ENCODE measurements at places on chromosomes 16 and 17.
A peak's percentile ranks its signal among the peaks of the same experiment; 100 is the strongest.

DNA sequence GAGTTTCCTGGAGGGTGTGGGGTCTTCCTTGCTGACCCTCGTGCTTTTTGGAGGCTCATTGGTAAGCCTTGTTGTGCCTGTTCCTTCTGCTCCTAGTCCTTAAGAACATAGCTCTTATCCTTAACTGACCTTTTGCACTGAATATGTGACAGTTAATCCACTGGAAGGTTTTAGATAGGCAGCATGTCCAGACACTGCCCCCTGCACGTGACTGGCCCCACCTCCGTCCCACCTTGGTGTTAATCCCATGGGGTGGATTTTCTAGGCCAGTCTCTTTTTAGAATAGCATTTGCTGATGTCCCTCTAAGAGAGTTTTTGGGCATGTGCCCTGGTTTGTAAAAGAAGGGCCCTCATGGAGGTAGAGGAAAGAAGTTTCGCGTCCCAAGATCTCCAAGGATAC, 58.3 kb downstream of the RBFOX1 start:
- no peak for DNase-seq

GRCh38 chr16:709566-710499, 4.2 kb upstream of the FBXL16 start:
- DNase-seq, result no peak

GRCh38 chr17:19671433-19671832, 22.9 kb downstream of the ALDH3A2 start:
- DNase-seq, result no peak

- no peak for DNase-seq
Observed at GRCh38 chr16:79436885-79437284, 163.7 kb downstream of the MAF start.

DNA sequence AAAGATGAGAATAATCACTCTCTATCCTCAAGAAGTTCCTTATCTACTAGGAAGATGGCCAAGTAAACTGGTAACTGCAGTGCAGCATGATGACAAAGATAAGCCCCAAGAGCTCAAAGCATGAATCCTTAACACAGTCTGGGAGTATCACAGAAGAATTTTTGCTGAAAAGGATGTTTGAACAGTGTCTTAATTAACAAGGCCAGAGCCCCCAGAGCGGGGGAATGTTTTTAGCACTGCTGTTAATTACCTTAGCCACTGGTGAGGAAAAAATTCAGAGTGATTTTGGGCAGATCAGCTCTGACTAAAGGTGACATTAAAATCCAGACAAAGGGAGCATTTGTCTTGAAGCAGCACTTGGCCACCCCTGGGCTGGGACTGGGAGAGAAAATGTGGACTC, 30.1 kb downstream of the ADAMTS18 start:
- no peak for DNase-seq

- DNase-seq, result no peak
Observed at GRCh38 chr17:58368860-58369213, 16.8 kb upstream of the SUPT4H1 start.

GRCh38 chr16:67628216-67628615, 16.7 kb upstream of the CARMIL2 start:
- DNase-seq, result no peak

GRCh38 chr17:78112518-78113471, 15.8 kb downstream of the TMC6 start:
- peak; percentile 66 for DNase-seq

DNA sequence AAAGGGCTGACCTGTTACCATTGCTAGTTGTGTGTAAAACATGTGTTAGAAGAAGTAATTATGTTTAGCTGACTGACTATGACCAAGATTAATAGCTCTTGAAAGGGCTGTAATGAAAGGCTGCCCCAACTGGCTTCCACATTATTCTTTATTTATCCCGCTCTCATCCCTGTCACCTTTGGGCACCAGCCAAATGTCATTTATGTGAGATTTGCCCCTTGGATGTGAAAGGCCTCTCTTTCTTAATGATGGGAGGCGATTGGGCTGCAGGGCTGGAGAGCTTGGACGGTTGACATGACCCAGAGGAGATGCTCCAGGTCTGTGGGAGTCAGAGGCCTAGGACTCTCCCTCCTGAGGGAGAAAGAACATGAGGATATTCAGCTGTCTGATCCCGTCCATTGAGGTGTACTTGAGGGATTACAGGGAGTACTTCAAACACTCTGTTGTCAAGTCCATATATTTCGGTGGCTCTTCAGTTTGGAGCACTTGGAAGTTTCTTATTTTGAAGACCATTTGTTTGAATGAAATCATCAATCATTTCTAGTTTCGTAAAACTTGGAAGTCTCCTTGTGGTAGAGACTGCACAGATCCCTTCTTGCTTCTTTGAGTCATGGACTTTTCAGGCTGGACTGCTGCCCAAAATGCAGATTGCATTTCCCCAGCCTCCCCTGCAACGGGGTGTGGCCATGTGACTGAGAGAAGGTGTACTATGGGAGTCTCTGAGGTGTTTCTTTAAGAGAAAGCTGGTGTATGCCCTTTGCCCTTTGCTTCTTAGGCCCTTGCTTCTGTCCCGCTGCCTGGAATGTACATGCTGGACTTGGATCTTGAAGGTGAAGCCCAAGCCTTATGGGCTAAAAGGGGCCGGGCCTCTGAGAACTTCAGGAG, 51.3 kb downstream of the FTO start:
- no peak for DNase-seq

DNA sequence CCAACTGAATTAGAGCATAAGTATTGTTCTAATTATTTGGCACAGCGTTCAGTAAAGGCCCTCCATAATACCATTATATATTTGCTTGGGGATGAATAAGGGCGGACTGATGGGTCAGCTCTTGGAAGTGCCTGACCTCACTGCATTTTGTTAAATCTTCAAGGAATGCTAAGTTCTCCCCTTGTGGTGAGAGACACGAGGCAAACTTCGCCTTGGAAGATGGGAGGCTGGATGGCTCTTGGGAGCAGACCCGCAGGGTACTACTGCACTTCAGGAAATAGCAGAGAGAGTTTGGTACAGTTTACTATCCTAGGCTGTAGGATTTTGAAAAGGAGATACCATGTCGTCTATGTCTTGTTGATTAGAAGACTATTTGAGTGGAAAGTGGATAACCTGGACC, 87.0 kb upstream of the RPRML start:
- DNase-seq, result no peak

- peak; percentile 33 for DNase-seq
Observed at GRCh38 chr16:56041556-56042140, 149.6 kb upstream of the GNAO1 start.

DNA sequence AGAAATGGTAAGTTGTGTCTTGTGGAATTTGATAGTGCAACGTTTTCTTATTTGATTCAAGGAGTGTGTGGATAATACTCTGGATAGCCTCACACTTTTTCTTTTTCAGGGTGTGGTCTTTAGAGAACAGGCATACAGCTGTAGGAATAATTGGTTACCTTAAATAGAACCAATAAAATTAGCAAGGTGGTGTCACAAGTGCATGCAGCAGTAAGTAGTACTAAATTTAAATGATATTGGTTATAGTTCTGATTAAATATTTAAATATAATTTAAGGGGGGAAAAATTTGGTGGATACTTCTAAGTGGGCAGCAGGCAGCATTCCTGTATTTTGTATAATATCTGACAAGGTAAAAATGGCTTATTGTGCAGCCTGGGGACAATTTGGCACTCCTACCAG, 3.7 kb downstream of the HAPSTR1 start:
- no peak for DNase-seq

- no peak for DNase-seq
Observed at GRCh38 chr17:6464446-6465041, 20.3 kb downstream of the PIMREG start.

DNA sequence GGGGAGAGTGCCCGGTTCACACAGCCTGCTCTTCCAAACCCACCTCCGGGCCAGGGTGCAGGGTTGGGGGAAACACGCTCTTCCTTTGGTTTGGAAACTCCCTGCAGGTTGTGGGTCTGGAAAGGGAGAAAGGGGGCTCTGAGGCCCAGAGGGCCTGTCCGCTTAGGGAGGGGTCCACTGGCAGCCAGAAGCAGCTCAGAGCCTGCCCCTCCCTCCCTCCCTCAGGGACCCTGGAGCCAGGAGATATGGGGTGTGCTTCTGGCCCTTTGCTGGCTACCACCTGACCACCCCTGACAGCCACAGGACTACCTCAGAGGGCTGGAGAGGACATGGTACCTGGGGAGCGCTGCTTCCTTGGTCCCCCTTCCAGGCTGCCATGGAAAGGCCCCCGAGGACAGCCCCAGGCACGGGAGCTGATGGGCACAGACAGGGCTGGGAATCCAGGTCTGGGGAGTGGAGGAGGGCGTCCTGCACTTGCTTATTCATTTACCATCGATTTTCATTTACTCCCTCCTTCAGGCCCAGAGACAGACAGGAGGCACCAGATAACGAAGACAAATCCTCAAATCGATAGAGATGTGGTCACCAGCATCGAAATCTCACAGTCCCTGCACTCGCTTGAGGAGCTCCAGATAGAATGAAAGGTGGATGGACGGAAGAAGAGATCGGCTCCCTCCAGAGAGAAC, 48.4 kb upstream of the DOC2B start:
- no peak for DNase-seq

- no peak for DNase-seq
Observed at GRCh38 chr16:54049591-54050458, 236.8 kb downstream of the IRX3 start.

All from CD4-positive, alpha-beta T cell treated with Interleukin-4 for 4 hours (primary cell).